ENCODE measurements at places on chromosomes 3 and 15. TPM values are rescaled to one million over a fixed set of nuclear protein-coding genes. Genes with fewer than 3 reads are reported as not detected.

C2CD4A gene
- total RNA-seq, result 61.3 TPM

LRRC2 gene
- 1.9 TPM for total RNA-seq

SELENOS gene
- total RNA-seq, result 60.2 TPM

TNNC1 gene
- total RNA-seq, result 1.6 TPM

All from motor neuron (in vitro differentiated cells).